ENCODE measurements at places on chromosomes 4 and X. TPM values are rescaled to one million over a fixed set of nuclear protein-coding genes. Genes with fewer than 3 reads are reported as not detected.

The FAM53A gene
- total RNA-seq = 1.5 TPM

The ARR3 gene
- not detected for total RNA-seq

The GNRHR gene
- total RNA-seq = not detected

The APLN gene
- 0.15 TPM for total RNA-seq

The LARP1B gene
- 29.5 TPM for total RNA-seq

DNA sequence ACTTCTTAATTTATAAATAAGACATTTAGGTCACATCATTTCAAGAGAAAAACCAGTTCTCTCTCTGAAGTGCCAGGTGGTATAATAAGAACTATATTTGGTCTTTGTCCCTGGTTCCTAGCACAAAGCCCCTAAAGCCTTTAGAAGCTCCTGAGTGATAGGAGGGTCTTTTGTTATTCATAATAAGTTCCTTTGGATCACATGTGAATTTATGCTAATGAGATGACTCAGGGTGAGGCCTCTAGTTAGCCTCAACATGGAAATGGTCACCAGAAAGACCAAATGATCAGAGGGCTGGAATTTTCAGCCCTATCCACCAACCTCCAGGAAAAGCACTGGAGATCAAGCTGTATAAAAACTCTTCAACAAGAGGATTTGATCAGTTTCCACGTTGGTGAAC, 68.1 kb upstream of the BLTP1 start:
- DNase-seq = no peak
- H3K36me3 ChIP-seq = no peaks in the 10 kb centered on the region
- H3K27ac ChIP-seq = no peak overlapping the region
- H3K4me1 ChIP-seq = no peaks in the 10 kb centered on the region

DNA sequence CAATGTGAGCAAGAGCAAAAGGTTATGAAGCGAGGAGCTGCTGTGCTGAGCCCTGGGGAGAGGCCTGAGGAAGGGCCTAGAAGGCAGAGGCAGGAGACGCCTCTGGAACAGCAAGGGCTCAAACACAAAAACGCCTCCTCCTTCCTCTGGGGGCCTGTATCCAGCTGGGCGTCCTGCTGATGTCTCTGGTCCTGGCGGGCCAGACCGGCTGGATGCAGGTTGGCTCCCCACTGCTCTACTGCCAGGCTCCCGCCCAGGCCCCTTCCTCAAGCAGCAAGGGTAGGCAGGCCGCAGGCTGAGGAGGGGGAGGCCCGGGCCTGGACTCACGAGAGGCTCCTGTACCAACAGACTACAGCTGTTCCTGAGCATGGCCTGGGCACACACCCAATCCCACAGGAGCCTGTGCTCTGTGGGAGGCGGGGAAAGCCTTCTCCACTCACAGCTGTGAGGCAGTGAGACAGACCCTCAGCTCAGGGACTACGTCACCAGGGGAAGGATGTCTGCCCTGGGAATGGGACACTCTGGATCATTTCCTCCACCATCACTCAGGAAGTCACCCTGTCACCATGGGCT, 2.3 kb downstream of the HAUS7 start:
- DNase-seq = no peak
- no peaks in the 10 kb centered on the region for H3K27me3 ChIP-seq
- H3K27ac ChIP-seq = no peak overlapping the region
- H3K36me3 ChIP-seq = no peaks in the 10 kb centered on the region
- no peaks in the 10 kb centered on the region for H3K4me1 ChIP-seq

DNA sequence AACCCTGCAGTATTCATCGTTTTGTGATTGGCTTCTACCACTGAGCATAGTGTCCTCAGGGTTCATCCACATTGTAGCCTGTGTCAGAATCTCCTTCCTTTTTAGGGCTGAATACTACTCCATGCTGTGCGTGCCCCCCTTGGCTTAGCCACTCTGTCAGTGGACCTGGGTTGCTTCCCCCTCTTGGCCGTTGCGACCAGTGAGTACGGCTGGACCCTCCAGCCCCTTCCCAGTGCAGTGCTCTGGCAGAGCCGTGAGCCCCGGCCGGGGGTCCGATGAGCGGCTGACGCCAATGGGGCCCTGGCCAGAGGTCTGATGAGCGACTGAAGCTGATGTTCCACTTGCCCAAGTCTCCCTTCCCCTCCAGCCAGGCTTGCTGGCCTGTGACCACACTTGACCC, 6.9 kb downstream of the BLOC1S4 start:
- no peak for DNase-seq
- no peaks in the 10 kb centered on the region for H3K36me3 ChIP-seq
- H3K27ac ChIP-seq = no peak overlapping the region
- H3K27me3 ChIP-seq = no peaks in the 10 kb centered on the region
- H3K4me1 ChIP-seq = no peaks in the 10 kb centered on the region
- no peak overlapping the region for H3K4me3 ChIP-seq

DNA sequence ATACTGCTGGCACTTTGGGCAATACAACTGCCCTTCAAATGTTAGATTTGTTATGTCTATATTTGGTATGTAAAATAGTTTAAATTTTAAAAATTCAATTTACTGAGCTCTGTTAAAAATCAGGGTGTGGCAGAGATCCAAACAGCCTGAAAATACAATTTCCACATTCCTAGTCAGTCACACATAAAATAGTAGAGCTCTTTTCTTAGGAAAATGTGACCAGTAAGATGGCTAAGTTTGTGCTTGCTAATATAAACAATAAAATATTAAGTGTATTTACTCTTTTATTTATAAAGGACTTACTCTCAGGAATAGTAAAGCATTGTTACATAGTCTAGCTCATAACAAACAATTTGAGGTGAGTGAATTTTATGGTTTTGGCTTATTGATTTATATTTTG, 200.2 kb downstream of the DKK2 start:
- no peak overlapping the region for H3K27ac ChIP-seq
- no peaks in the 10 kb centered on the region for H3K36me3 ChIP-seq
- H3K27me3 ChIP-seq = no peaks in the 10 kb centered on the region
- DNase-seq = no peak
- H3K4me3 ChIP-seq = no peak overlapping the region

GRCh38 chrX:13899607-13900006, 82.7 kb upstream of the GPM6B start:
- H3K27me3 ChIP-seq = peaks cover 4% of the 10 kb centered on the region
- no peak overlapping the region for H3K27ac ChIP-seq
- no peaks in the 10 kb centered on the region for H3K36me3 ChIP-seq
- H3K4me1 ChIP-seq = no peaks in the 10 kb centered on the region

DNA sequence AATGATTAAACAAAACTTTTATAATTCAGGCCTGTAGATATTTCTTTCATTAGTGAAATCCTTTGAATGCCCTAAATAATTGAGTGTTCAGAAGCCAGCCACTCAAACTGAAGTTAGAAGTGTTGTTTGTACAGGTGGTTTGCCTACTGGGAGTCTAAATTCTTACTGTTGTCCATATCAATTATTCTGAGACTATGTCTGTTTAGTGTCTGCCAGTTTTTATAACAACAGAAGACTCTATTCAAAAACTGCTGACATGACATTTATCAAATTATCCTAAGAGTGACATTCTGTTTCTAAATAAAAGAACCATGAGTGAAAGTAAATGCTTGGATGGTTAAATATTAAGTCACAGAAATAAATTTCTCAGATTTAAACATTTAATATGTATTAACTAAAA, 375.1 kb downstream of the FAT4 start:
- no peaks in the 10 kb centered on the region for H3K36me3 ChIP-seq
- no peak for DNase-seq
- no peak overlapping the region for H3K4me3 ChIP-seq
- no peak overlapping the region for H3K27ac ChIP-seq
- H3K27me3 ChIP-seq = no peaks in the 10 kb centered on the region
- H3K4me1 ChIP-seq = no peaks in the 10 kb centered on the region

GRCh38 chr4:67931256-67931655, 32.0 kb downstream of the TMPRSS11A start:
- no peaks in the 10 kb centered on the region for H3K4me1 ChIP-seq
- no peaks in the 10 kb centered on the region for H3K36me3 ChIP-seq

- no peaks in the 10 kb centered on the region for H3K4me1 ChIP-seq
- H3K27ac ChIP-seq = no peak overlapping the region
- H3K36me3 ChIP-seq = peaks cover 5% of the 10 kb centered on the region
- no peaks in the 10 kb centered on the region for H3K27me3 ChIP-seq
Measured at GRCh38 chr4:25760518-25761157, 102.2 kb downstream of the SEL1L3 start.

DNA sequence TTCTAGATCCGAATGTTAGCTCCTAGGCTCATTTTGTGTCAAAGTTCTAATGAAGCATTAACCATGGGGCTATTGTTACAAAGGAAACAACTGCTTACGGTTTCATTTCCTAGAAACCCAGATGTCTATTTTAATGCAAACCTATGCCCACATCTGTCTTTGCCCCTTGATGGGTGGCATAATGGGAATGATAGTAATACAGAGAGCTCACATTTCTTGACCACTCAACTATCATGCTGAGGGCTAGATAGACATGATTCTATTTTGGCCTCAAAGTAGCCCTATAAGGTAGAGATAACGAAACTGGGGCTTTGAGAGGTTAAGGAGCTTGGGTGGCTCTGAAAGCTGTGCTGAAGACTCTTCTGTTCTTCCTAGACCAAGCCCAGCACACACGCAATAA, 1.9 kb downstream of the TLR7 start:
- H3K27me3 ChIP-seq = no peaks in the 10 kb centered on the region
- no peak for DNase-seq
- no peaks in the 10 kb centered on the region for H3K36me3 ChIP-seq
- no peak overlapping the region for H3K27ac ChIP-seq

DNA sequence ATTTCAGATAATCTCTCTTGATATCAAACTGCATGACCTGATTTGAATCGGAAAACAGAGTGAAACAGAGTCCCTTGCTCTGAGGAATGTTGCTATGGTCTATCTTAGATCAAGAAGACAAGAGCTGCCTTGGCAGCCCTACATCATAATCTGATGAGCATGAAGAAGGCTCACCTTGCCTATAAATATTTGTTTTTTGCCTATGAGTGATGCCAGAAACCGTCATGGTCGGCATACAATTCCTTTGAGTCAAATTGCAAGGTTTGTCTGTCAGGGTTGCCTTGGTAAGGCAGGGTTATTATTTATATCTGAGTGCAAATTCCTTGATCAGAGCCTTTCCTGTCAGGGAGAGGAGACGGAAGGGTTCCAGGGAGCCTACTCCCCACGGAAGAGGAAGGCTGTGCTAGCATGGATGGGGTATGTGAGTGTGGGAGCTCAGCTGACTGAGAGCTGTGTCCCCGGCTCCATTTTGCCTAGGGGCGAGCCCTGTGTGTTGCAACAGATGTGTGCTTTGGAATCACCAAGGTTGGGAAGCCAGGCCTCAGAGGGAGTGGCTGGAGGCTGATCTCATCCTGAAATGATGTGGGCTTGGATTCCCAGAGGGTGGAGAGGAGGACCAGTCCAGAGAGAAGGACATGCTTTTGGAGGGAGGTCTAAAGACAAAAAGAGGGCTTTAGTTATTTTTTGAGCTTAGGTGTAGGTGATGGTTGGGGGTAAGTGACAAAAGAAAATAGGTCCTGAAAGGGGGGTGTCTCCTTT, 43.6 kb downstream of the RTL9 start:
- no peak overlapping the region for H3K4me3 ChIP-seq
- no peaks in the 10 kb centered on the region for H3K36me3 ChIP-seq
- no peak overlapping the region for H3K27ac ChIP-seq
- DNase-seq = no peak
- H3K27me3 ChIP-seq = no peaks in the 10 kb centered on the region

DNA sequence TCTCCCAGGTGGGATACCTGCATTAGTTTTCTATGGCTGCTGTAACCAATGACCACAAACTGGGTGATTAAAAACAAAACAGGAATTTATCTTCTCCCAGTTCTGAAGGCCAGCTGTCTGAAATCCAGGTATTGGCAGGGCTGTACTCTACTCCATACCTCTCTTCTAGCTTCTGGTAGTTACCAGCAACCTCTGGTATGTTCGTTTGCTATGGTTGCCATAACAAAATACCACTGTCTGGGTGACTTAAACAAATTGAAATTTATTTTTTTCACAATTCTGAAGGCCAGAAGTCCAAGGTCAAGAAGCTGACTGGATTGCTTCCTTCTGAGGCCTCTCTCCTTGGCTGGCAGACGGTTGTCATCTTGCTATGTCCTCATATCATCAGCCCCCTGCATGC, 642.1 kb upstream of the TENM3 start:
- no peaks in the 10 kb centered on the region for H3K4me1 ChIP-seq
- no peak overlapping the region for H3K27ac ChIP-seq
- DNase-seq = no peak
- H3K27me3 ChIP-seq = no peaks in the 10 kb centered on the region
- H3K4me3 ChIP-seq = no peak overlapping the region
